ENCODE measurements at places on chromosomes 7 and 10. TPM values are rescaled to one million over a fixed set of nuclear protein-coding genes. Genes with fewer than 3 reads are reported as not detected.

- DNase-seq = no peak
Measured at GRCh38 chr7:139091677-139091996, 17.9 kb downstream of the ZC3HAV1 start.

GRCh38 chr10:18582803-18583202, 68.6 kb downstream of the NSUN6 start:
- DNase-seq = no peak

- no peak for DNase-seq
Measured at GRCh38 chr10:2891073-2891769, 176.1 kb upstream of the PFKP start.

DNA sequence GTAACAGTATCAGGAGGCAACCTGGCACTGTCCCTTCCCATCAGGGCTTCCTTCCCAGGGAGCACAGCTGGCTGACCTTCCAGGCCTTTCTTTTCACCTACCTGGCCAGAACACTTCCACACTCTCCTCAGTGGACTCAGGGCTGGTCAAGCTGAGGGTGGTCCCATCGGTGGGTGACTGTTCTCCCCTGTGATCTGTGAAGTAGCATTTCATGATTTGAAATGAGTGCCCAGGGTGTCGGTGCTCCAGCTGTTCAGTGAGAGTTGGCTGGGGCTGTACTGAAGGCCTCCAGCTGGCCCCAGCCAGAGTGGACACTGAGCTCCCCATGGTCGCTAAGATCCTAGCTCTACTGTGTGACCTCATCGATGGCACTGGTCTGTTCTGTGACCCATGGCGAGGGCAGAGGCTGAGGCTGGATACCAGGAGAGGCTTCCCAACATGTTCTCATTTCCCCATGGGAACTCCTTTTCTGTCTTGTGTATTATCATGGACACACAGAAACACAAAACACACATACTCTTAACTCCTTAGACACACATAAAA, at the start of gene FAM170B:
Gene FAM170B, minus strand, starts transcription at position 316 of the 543 bp plus-strand sequence. Its CDS starts 103 bp downstream, at position 213.
- DNase-seq = no peak

DNA sequence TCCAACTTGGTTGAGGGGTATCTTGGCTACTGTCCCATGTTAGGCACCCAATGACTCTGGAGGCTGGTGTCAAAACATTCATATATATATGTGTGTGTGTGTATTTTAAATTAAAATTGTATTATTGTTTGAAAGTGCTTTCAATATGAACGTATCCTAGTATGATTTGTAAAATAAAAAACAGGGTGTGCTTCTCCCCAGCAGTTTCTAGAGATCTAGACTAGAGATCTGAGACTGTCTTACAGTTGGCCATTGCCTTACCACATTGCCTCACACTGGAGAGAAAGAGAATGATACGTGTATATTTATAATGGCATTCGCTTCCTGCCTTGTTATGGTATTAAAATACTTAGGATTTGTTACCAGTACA, 1.2 kb downstream of the BAG3 start:
- peak; percentile 27 for DNase-seq

- no peak for DNase-seq
Measured at GRCh38 chr10:22554461-22555182, 159.8 kb downstream of the PIP4K2A start.

DNA sequence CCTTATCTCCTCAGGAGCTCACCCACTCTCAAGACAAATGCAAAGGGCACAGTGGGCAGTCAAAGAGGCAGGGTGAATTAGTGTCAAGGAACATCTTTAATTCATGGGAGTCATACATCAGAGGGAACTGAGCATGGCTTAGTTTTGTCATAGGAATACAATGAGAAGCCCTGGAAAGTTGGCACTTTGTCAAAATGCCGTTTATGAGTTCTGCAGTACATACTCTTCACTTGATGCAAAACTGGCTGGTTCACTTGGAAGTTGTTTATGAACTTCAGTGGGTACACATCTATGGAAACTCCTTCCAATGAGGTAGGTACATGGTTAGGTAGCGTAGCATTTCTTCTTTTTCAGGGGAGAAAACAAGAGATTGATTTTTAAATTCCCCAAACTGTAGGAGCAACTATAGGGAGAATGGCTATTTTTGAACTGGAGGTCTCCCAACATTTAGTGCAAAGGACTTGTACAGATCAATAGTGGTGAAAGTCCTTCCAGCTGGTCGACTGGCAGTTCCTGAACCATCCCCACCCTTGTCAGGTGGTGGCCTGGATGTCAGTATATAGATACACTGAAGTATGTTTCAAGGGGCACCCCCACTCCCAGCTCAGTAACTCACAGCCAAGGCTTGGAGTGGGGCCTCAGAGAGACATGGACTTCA, 580.5 kb downstream of the REEP3 start:
- DNase-seq = no peak

- DNase-seq = peak; percentile 81
Measured at GRCh38 chr7:21945454-21946221, at the start of gene CDCA7L. TSS of gene CDCA7L (minus strand) at chr7:21945899. CDS start at chr7:21945804, 95 bp downstream.

- no peak for DNase-seq
Measured at GRCh38 chr10:103199488-103199887, 6.4 kb upstream of the NT5C2 start.

DNA sequence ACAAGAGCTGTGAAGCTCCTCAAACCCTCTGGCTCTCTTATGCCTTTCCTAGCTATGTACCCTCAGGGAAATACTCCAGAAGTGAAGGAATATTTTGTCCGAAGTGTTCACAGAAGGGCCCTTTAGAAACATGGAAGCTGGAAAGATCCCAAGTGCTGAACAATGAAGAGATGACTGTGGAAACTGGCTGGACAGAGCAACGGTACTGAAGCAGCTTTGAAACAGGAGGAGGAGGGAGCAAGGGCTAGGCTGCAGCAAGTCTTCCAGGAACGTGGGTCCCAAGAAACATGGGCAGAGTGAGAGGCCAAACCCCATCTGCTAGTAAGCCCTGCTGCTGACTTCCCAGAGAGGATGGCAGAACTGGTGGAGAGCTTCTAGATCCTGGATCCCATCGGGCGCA, 3.0 kb upstream of the PSAP start:
- no peak for DNase-seq

- DNase-seq = no peak
Measured at GRCh38 chr7:22214000-22214399, 143.0 kb downstream of the RAPGEF5 start.

DNA sequence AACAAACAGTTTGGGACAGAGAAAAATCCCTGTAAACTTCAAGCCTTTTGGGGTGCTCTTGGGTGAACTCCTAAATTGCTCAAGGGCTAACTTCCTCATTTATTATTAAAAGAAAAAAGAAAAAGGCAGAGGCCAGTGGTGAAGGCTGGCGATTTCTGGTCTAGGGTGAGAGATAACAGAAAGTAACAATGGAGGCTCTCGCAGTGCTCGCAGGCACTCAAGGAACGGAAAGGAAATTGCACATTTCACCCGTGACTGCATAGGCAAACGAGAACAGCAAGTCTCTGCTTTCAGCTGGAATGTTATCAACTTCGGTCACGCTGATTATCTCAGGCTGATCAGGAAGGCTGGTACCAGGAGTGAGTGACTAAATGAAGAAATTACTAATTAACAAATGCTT, 70.7 kb downstream of the PRKAG2 start:
- no peak for DNase-seq

GRCh38 chr10:103598654-103599115, 105.2 kb downstream of the NEURL1 start:
- peak; percentile 45 for DNase-seq

DNA sequence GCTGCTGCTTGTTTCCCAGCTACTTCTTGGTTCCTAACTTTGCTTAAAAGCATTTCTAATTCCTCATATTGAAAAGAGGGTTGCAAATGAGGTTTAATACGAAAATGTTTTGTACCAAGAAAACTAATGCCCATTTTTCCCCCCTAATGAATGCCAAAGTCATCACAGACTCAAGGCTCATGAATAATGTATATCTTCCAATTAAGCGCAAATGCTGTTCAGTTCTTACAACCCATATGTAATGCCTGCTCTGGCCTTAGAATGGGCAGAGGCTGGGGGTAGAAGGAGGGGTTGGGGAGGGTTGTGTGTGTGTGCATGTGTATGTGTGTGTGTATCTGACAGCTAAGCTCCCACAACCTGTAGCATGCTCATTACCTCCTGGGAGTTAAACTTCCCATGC, 901.7 kb downstream of the KCNMA1 start:
- no peak for DNase-seq

GRCh38 chr7:102248456-102249395, 37.9 kb upstream of the SH2B2 start:
- DNase-seq = no peak

- no peak for DNase-seq
Measured at GRCh38 chr10:13852872-13853271, 266.1 kb downstream of the PRPF18 start.

GRCh38 chr10:5440206-5440605, 27.8 kb downstream of the NET1 start:
- no peak for DNase-seq

- DNase-seq = no peak
Measured at GRCh38 chr7:80273327-80273726, 138.7 kb downstream of the GNAI1 start.

- DNase-seq = no peak
Measured at GRCh38 chr7:37032258-37032601, 307.9 kb upstream of the AOAH start.

- DNase-seq = peak; percentile 17
Measured at GRCh38 chr10:119724593-119725516, 995 bp upstream of the INPP5F start.

DNA sequence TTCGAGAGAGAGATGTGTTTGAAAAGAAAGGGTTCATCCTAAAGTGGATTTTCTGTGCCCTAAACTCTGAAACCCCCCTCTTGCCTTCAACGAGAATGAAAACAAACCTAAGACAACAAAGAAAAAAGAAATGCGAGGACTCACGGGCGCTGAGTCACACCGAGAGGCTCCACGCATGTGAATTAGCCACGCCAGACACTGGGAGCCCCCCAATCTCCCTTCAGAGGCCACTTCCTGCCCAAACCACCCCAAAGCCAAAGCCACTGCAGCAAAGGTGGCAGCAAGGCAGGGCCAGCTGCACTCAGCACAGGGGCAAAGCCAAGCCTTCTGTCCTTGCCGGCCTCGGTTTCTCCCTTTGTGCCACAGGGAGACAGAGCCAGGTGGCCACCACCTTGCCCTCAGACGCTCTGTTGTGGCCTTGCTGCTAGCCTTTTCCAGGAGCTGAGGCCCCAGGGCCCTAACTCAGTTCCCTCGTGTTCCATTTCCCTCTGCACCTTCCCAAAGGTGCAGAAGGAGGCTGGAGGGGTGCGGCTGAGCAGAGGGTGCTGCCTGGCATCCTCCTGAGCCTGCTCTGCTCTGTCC, 93.3 kb downstream of the FAM53B start:
- DNase-seq = peak; percentile 87

- DNase-seq = no peak
Measured at GRCh38 chr10:3312403-3312940, 139.9 kb upstream of the PITRM1 start.

- DNase-seq = no peak
Measured at GRCh38 chr7:78151229-78151628, 352.7 kb downstream of the PHTF2 start.

- DNase-seq = no peak
Measured at GRCh38 chr7:2080060-2080387, 152.7 kb downstream of the MAD1L1 start.

- no peak for DNase-seq
Measured at GRCh38 chr10:114019226-114019625, 24.4 kb upstream of the ADRB1 start.

GRCh38 chr10:66176772-66177171, 749.1 kb upstream of the LRRTM3 start:
- no peak for DNase-seq

GRCh38 chr7:1677206-1678080, 7.4 kb downstream of the ELFN1 start:
- DNase-seq = no peak

- no peak for DNase-seq
Measured at GRCh38 chr10:78302739-78302988, 269.0 kb downstream of the RPS24 start.

- DNase-seq = peak; percentile 53
Measured at GRCh38 chr10:73956476-73957359, 41.2 kb upstream of the VCL start.

- no peak for DNase-seq
Measured at GRCh38 chr7:149793261-149793660, 19.9 kb upstream of the ZNF467 start.

GRCh38 chr7:26454180-26454579, 162.5 kb downstream of the SNX10 start:
- no peak for DNase-seq

GRCh38 chr10:88879534-88880281, at the start of gene STAMBPL1:
TSS of gene STAMBPL1 (plus strand) at chr10:88880245. CDS start at chr10:88901709, 21,464 bp downstream.
- peak; percentile 87 for DNase-seq

The SPAM1 gene
- total RNA-seq = not detected

The ARMC3 gene
- not detected for total RNA-seq

The NUDCD3 gene
- 92.4 TPM for total RNA-seq

The DYDC2 gene
- not detected for total RNA-seq

The SYT15 gene
- 0.71 TPM for total RNA-seq

The COL17A1 gene
- not detected for total RNA-seq

The IFIT1B gene
- not detected for total RNA-seq

The ZNF107 gene
- total RNA-seq = 13.5 TPM

The FAM237B gene
- total RNA-seq = not detected

The ADAM12 gene
- total RNA-seq = 0.36 TPM

The CUZD1 gene
- 1.0 TPM for total RNA-seq

Data from activated CD4-positive, alpha-beta memory T cell treated with anti-CD3 and anti-CD28 coated beads for 36 hours (primary cell).